ENCODE measurements at places on chromosomes 6 and 20.

- no peak for DNase-seq
These were observed 161.4 kb downstream of the ID4 start for GRCh38 chr6:19998541-19998940.

- DNase-seq, result no peak
These were observed 469.1 kb downstream of the BTBD3 start for GRCh38 chr20:12386821-12387220.

DNA sequence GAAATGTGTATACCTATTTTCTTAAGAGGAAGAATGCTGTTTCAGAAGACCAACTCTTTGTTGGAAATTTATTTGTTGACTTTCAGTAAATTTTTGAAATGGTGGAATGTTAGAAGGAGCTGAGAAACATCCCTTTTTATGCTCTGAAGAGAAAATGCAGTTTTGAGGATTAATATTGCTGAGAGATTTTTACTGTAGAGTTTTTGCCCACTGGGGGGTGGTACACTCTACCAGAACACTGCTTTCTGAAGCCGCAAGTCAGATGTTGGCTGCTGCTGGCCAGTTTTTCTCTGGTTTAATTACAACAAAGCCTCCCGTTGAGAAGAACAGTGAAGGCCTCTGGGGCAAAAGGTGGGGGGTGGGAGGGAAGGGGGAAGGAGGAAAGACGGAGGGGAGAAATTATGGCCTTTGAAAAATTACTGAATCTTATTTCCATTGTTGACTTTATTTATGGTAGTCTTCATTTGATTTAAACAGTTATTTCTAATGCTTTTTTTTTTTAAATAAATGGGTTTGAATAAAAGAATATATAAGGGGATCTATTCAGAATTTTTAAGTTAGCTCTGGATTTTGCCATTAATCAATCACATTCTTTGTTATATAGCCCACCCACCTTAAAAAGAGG, 3.0 kb downstream of the FLRT3 start:
- DNase-seq, result no peak

GRCh38 chr6:33958526-33959328, 154.9 kb upstream of the MLN start:
- DNase-seq, result no peak

- DNase-seq, result no peak
These were observed 68.2 kb downstream of the SEL1L2 start for GRCh38 chr20:13922241-13922640.

DNA sequence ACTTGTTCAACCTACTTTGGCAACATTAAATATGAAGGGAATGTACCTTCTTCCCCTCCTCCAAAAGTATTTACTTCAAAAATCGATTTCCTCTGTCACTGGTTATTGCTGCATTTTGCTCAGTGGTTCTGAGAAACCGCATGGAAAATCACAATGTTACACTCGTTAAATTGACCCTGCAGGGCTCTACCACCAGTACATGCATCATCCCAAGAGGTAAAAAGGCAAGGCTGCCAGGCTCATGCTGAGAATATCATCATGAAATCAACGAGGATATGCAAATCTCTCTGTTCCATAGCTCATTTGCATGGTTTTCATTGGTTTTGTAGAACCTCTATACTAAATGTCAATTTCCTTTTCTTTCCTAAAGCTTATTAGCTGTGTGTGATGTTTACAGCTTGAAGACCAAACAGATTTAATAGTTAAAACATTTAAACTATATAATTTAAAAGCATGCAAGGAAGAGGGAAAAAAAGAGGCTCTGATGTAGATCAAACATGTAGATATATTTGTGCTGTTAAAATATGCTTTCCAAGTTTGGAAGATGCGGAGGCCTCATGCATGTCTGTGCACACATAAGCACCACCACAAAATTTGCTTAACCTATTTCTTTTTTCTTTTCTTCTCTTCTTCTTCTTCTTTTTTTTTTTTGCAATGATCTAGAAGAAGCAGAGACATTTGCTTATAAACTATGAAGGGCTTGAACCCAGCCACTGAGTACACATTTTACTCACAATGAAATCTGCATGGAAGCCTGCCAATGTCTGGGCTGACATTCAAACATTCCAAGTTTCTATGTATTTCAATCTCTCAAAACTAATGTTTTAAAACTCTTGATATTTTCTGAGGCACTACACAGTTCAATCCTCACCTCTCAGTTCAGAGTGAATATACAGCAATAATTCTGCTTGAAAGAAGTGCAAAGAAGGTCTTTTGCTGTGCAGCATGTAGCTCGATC, 194.0 kb downstream of the GMPR start:
- no peak for DNase-seq

DNA sequence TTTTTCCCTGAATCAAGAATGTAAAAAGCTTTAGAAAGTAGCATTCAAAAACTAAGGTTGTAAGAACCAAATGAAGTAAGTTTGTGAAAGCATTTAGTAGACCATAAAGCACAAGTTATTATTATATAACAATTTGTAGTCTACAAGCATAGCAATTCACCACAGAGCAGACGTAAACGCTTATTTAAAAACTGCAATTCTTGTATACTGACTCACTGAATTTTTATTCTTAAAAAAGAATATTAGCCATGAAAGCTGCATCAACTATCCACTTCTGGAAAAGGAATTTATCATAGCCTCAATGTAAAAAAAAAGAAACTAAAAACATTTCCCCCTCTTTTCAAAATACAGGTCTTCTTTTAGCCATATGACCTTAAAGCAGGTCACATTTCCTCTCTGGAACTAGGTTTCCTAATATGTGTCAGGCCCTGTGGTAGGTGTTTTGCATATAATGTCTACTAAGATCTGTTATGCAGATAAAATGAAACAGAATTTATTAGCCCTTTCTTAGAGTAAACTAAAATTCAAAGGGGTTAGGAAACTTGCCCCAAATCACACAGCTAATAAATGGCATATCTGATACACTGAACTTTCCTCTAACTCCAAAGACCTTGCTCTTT, 2.1 kb downstream of the MAP3K7 start:
- no peak for DNase-seq

DNA sequence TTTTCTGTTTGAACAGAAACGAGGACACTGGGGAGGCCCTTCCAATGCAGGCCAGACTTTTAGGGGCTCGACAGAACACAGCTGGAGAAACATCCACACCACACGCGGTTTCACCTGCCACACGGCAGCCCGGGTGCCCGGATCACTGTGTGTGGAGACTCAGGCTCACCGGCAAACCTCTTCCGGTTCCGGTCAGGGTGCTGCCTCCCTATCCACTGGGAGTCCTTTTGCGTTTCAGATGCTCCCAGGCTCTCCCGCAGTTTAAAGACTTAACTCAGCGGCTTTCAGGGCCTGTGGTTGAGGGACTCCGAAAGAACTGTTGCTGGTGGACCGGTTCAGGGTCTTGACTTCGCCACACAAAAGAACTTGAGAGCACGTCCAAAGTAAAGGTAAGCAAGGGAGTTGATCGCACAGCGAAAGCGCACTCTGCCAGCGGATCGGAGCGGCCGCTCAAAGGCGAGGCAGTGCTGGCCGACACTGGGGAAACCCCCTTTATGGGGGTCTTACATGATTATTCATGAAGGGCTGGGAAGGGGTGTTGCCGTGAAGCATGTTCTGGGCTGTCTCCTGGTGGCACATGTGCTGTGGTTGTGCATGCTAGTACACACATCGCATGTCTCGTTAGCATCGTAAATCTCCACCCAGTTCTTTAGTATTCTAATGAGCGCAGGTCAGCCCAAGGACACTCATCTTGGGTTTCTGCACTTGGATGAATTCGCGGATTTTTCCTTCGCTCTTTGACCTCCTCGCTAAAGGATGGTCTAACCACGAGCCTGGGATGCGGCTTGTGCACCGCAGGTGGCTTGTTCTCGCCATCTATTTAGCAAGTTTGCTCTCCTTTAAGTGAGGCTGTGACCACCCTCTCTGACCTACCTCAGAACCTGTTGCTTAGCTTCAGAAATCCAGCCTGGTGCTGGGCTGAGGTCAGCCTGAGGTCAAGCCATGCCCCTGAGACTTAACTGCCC, 180.3 kb downstream of the CDH26 start:
- peak; percentile 15 for DNase-seq

DNA sequence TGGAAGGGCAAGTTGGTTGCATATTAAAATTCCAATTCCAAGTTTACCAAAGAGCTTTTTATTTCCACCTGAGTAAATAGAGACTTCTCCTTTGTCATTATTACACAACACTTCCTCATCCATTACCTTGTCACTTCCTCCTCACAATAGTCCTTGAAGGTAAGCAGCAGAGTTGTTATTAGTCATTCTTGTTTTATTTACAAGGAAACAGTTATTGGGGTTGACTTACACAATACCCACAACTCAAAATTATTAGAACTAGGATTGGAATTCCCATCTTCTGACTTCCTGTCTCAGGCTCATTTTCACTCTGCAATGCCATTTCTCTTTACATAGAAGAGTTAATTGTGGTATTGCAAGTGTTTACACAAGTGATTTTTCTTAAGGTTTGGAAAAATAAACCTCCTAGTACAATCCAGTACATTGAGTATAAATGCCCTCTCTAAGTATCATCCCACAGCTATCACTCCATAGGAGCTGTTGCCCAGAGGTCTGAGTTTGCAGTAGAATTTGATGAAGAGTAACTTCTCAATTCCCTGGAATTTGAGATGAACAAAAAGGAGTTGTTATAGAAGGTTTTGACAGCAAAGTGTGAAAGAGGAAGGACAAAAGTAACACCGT, 28.9 kb upstream of the MTRF1L start:
- no peak for DNase-seq

- DNase-seq, result no peak
These were observed 18.9 kb upstream of the ITPR3 start for GRCh38 chr6:33602180-33602579.

- DNase-seq, result no peak
These were observed 105.9 kb upstream of the ENPP5 start for GRCh38 chr6:46276576-46277142.

DNA sequence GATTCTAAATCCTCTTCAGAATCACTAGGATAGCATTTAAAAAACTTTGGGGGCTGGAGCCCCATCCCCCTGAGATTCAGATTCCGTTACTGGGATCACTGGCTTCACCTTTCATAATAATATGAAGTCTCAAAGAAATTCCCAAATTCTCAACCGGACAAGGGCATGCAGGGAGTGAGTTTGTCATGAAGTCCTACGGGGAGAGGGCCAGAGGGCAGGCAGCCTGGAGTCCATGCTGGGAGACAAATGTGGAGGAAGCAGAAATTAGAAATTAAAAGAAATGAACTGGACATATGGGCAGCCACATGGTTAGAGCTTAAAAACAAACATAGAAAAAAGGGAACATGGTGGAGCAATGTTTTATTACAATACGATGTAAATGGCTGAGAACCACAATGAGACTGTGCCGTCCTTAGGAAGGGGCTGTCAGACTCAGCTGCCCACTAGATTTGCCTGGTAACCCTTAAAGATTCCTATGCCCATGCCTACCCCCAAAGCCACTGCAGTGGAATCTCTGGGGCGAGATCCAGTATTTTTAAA, 142.6 kb downstream of the CEBPB start:
- no peak for DNase-seq

DNA sequence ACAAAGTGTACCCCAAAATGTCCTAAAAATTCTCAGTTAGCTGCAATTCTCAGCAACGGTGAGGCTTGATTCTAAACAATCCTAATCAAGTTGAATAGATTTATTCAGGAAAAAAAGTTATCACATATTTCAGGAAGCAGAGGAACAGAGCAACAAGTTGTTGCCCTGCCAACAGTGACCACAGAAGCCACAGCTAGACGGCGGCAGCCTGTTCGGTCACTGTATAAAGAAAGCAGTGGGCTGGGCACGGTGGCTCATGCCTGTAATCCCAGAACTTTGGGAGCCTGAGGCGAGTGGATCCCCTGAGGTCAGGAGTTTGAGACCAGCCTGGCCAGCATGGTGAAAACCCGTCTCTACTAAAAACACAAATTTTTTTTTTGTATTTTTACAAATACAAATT, 171.2 kb upstream of the BMP5 start:
- DNase-seq, result no peak

- no peak for DNase-seq
These were observed 4.1 kb upstream of the ZNF335 start for GRCh38 chr20:45976086-45976485.
